Prostate gland (tissue), 2 donors: ENCODE measurements at places on chromosomes 3 and 15. TPM values are rescaled to one million over a fixed set of nuclear protein-coding genes. Genes with fewer than 3 reads are reported as not detected.

Gene AMIGO3
- 12.4 TPM for total RNA-seq

DNA sequence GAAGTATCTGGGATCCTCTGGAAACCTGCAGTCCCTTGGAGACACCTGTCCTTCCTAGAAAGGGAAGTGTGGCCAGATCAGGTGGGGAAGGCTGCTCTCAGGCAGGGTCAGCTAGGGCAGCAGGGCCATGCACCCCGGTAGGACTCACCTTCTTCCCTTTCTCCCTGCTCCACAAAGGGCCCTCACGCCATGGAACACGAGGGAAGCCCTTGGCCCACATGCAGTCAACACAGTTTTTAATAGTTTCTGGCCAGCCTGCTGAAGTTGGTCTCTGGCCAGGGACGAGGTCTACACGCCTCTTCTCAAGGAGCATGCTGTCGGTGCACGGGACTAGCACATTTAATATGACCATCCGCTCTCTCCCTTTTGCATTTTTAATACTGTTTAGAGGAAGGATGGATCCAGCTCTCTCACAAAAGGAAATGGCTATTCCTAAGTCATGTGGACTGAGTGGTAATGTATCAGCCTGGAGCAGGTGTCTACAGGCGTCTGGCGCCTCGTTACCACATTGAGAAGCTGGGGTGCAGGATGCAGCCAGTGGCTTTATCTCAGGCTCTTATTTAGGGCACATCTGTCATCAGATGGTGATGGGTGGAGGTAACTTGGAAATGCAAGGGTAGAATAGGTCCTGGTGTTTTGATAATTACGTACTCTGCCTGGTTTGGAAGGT, 153.9 kb downstream of the KLF13 start:
- H3K27me3 ChIP-seq: peaks cover 2% of the 10 kb centered on the region
- H3K27ac ChIP-seq: no peak overlapping the region
- H3K4me1 ChIP-seq: no peaks in the 10 kb centered on the region
- H3K4me3 ChIP-seq: no peak overlapping the region

- H3K36me3 ChIP-seq: no peaks in the 10 kb centered on the region
- no peaks in the 10 kb centered on the region for H3K4me1 ChIP-seq
- H3K4me3 ChIP-seq: no peak overlapping the region
- H3K27ac ChIP-seq: no peak overlapping the region
- no peaks in the 10 kb centered on the region for H3K27me3 ChIP-seq
- no peak for DNase-seq
These were observed 29.0 kb downstream of the CMSS1 start for GRCh38 chr3:99846477-99847160.

DNA sequence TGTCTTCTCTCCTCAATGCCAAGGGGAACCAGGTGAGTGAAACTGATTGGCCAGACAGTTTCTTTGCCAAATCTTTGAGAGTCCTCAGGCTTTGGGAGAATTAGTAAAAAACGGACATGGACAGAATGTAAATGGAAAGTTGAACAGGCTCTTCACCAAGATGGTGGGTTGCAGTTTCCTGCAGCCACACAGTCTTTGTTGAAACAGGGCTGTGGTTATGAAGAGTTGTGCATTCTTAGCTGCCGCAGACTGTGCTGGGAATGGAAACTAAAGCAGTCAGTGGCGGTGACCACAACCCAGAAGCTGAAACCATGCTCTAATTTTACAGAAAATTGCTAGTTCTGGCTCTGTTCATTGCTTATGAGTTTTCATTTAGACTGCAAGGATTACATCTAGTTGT, 42.1 kb upstream of the TASOR start:
- DNase-seq: no peak
- no peaks in the 10 kb centered on the region for H3K36me3 ChIP-seq
- no peak overlapping the region for H3K4me3 ChIP-seq
- H3K27me3 ChIP-seq: no peaks in the 10 kb centered on the region
- H3K4me1 ChIP-seq: no peaks in the 10 kb centered on the region

Gene OGG1
- total RNA-seq: 22.6 TPM

GRCh38 chr15:69813881-69814280, 283.8 kb downstream of the TLE3 start:
- H3K27me3 ChIP-seq: no peaks in the 10 kb centered on the region
- no peaks in the 10 kb centered on the region for H3K36me3 ChIP-seq
- DNase-seq: no peak
- H3K4me1 ChIP-seq: no peaks in the 10 kb centered on the region
- H3K4me3 ChIP-seq: no peak overlapping the region

- no peak overlapping the region for H3K4me3 ChIP-seq
- no peaks in the 10 kb centered on the region for H3K36me3 ChIP-seq
- H3K27me3 ChIP-seq: no peaks in the 10 kb centered on the region
- no peak overlapping the region for H3K27ac ChIP-seq
These were observed 62.1 kb upstream of the SLC6A11 start for GRCh38 chr3:10753964-10754363.

Gene FSD2
- total RNA-seq: not detected

- H3K4me1 ChIP-seq: no peaks in the 10 kb centered on the region
- H3K27ac ChIP-seq: no peak overlapping the region
- no peaks in the 10 kb centered on the region for H3K36me3 ChIP-seq
- H3K4me3 ChIP-seq: no peak overlapping the region
These were observed 48.3 kb downstream of the DENND4A start for GRCh38 chr15:65743637-65744252.

GRCh38 chr3:22942981-22943380, 260.1 kb upstream of the UBE2E2 start:
- DNase-seq: no peak
- no peaks in the 10 kb centered on the region for H3K36me3 ChIP-seq
- H3K4me1 ChIP-seq: peaks cover 2% of the 10 kb centered on the region
- H3K27me3 ChIP-seq: no peaks in the 10 kb centered on the region
- no peak overlapping the region for H3K27ac ChIP-seq

DNA sequence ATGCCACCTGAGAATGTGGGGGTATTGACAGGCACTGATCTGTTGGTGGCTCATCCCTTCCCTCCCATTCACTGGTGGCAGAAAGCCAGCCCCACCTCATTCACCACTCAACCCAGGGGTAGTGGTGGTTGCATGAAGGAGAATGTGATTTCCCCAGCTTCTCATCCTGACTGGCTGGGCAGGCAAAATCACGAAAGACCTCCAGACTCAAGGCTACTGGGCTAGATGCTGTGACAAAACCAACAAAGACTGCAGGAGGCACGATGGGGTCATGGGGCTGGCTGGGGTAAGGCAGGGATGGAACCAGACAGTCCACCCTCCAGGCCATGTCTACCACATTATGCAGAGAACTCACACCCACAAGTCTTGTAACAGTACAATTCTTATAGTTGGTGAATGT, 33.9 kb downstream of the FSTL1 start:
- H3K27me3 ChIP-seq: no peaks in the 10 kb centered on the region
- peak overlapping the region; percentile 71 for H3K27ac ChIP-seq
- peaks cover 32% of the 10 kb centered on the region for H3K4me1 ChIP-seq
- no peak for DNase-seq

Gene COL7A1
- total RNA-seq: 84.8 TPM

DNA sequence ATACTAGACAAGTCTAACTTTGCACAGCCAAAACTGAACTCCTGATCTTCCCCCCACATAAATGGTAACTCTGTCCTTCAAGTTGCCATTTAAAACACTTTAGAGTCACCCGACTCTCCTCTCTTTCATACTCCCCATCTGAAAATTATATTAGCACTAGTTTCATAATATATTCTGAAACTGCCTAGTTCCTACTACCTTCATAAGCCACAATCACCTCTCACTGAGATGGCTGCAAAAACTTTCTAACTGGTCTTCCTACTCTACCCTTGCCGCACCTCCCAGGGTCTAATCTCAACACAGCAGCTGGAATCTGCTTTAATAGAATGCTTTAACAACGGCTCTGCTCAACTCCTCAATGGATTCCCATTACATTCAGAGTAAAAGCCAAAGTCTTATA, 55.0 kb downstream of the GLB1 start:
- no peaks in the 10 kb centered on the region for H3K36me3 ChIP-seq
- no peak overlapping the region for H3K27ac ChIP-seq
- no peak for DNase-seq
- no peaks in the 10 kb centered on the region for H3K27me3 ChIP-seq
- no peak overlapping the region for H3K4me3 ChIP-seq
- H3K4me1 ChIP-seq: no peaks in the 10 kb centered on the region
